Omental fat pad (tissue), 4 donors: ENCODE measurements at places on chromosomes 1 and 21. TPM values are rescaled to one million over a fixed set of nuclear protein-coding genes. Genes with fewer than 3 reads are reported as not detected.

DNA sequence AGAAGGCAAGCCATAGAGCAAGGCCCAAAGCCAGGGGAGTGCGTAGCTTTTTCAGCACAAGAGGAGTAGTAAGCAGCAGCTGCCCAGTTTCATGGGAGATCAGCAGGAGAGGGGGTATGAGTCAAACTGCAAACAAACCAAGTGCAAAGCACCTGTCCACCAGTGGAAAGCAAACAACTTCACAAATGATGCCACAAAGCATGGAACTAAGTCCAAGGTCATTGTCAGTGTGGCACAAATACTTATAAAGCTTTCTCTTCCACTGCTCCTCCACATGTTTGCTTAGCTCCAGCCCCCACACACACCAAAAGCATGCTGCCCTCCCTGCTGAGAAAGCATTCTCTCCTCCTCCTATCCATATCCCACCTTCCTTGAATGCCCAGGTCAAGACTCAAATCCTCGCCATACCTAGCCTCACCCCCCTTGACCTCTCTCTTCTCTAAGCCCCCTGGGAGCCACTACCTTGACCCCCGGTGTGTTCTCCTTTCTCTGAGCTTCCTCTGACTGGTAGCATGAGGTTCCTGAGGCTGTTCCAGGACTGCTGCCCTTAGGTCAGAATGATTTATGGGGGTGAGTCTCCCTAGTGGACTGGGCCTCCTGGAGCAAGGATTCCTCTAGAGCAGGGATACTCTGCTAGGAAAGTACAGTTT is 70.4 kb downstream of the DMAP1 start:
- no peak for DNase-seq

DNA sequence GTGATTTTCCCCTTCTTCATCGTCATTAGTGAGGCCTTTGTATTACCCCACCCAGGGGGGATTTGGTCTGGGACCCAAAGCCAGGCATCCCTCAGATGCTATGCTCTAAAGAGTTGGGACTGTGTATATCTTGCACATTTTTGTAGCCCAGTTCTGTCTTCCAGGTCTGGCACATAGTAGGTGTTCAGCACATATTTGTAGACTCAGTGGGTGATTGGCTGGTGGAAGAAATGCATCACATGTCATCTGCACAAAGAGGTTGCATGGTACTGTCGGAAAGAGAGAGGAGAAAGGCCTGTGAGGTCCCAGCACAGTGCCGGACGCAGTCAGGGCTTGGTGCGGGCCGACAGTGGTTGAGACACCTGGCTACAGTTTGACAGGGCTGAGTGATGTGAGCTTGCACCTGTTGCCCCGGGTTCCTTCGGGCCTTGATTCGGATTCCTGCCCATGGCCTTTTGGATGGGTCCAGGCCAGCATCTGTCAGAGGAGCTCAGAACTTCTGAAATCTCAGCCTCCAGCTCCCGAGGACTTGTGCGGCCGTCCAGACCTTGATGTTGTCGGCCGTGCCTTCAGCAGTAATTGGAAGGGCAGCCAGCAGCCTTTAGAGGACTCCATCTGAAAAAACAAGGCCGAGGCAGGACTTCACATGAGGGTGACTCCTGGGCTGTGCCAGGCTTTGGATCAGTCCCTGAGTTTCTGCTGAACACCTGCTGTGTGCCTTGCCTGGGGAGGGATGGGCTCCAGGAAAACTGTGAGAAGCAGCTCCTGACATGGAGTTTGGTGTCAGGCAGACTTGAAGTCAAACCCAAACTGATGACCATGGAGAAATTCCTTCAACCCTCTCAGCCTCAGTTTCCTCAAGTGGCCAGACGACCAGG is 40.9 kb upstream of the PADI1 start:
- DNase-seq = no peak

DNA sequence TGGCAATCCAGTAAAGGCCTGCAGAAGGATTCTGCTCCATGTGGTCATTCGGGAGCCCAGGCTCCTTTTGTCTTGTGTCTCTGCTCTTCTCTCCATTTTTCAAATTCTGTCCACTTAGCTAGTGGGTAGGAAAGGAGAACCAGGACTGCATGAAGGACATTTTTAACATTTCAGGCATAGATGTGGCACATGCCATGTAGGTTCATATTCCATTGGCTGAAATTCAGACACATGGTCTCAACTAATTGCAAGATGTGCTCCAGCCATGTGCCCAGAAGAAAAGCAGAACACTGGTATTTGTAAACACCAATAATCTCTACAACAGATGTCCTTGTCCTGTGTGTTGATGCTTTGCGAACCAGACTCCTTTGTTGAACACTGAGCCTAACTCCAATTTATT is 85.2 kb upstream of the WLS start:
- no peak for DNase-seq

GRCh38 chr1:62107923-62108322 is 86.7 kb upstream of the L1TD1 start:
- no peak for DNase-seq

- no peak for DNase-seq
Observed at GRCh38 chr21:32538147-32538792, 47.1 kb downstream of the TCP10L start.

DNA sequence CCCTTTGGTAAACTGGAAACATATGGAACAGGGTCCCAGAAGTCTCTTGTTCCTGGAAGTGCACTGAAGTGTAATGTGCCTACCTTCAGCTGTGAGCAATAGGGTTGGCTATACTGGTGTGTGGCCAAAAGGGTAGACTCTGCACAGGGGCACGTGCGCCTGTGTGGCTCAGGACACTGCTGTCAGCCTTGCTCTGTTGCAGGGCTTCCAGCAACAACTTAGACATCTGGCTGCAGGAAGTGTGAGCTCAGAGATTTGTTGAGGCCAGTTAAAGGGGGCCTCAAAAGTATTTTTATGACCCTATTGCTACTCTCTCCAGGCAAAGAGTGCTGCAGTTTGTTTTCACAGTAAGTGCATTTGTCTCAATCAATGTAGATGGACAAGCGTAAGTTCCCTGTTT is 7.5 kb downstream of the CTPS1 start:
- DNase-seq = no peak

DNA sequence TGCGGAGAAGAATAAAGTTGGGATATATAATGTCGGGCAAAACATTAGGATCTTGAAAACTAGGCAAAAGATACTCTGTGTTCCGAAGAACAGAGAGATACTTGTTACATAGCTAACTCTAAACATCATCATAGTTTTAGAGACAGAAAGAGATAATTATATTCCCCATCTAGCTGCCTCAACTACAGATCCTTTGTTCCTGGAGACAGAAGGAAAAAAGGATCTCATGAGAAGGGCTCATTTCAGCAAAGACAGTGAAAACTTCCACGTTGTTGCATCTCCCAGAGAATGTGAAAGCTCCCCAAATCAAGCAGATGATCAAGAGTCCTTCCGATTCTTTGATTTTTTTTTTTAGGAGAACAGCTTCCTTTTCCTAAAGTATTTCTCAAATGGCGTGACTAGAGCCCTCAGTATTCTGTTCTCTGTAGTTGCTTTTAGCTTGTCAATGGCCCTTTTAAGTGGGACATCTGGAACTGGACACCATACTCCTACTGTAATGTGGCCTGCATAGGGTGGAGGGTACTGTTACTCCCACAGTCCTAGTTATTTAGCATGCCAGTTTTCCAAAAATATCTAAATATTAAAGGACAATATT is 1048.2 kb downstream of the TTLL7 start:
- no peak for DNase-seq

GRCh38 chr1:101005183-101005582 is 20.4 kb downstream of the DPH5 start:
- DNase-seq = no peak

DNA sequence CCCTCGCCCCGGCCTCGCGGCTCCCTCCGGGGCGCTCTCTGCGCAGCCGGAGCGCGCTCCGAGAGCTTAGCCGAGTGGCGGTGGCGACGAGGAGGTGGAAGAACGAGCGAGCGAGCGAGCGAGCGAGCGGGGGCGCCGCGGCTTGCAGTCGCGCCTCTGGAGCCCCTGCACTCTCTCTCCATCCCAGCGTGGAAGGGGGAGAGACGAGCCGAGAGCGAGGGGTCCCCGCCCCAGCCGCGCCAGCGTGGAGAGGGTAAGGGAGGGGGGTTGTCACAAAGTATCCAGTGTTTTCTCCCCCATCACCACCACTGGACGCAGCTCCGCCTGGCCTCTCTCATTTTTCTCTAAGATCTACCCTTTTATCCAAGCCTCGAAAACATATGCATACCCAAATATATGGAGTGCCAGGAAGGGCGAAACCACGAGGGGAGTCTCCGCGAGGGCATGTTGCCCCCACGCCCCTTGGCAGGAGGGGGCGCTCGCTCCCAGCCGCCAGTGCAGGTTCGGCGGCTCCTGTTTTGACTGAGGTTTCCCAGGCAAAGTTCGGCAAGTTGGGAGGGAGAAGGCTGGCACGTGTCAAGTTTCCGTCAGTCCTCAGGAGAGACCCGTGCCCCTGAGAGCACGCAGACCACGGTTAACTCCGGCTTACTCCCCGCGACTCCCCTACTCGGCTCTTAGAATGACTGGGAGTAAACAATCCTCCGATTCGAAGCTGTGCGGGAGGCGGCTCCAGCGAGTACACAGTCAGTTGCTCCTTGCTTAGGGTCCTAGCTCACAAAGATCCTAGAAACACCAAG is 569 bp upstream of the DAB1 start:
- no peak for DNase-seq

GRCh38 chr1:82366689-82367088 is 566.0 kb downstream of the ADGRL2 start:
- no peak for DNase-seq

- no peak for DNase-seq
Observed at GRCh38 chr1:178725466-178726086, 532 bp downstream of the RALGPS2 start.

GRCh38 chr1:110637475-110637874 is 31.3 kb upstream of the KCNA2 start:
- DNase-seq = no peak

DTL gene
- total RNA-seq = 0.74 TPM

OR2T6 gene
- total RNA-seq = not detected

TMCC2 gene
- total RNA-seq = 4.9 TPM

ESRRG gene
- 0.09 TPM for total RNA-seq

RHBG gene
- total RNA-seq = not detected

BLACAT1 gene
- total RNA-seq = 0.65 TPM

ENAH gene
- total RNA-seq = 40.6 TPM

FMN2 gene
- total RNA-seq = 4.3 TPM

F5 gene
- 3.7 TPM for total RNA-seq

TRIM58 gene
- total RNA-seq = 0.32 TPM
